ENCODE measurements at places on chromosomes 13 and 19.

DNA sequence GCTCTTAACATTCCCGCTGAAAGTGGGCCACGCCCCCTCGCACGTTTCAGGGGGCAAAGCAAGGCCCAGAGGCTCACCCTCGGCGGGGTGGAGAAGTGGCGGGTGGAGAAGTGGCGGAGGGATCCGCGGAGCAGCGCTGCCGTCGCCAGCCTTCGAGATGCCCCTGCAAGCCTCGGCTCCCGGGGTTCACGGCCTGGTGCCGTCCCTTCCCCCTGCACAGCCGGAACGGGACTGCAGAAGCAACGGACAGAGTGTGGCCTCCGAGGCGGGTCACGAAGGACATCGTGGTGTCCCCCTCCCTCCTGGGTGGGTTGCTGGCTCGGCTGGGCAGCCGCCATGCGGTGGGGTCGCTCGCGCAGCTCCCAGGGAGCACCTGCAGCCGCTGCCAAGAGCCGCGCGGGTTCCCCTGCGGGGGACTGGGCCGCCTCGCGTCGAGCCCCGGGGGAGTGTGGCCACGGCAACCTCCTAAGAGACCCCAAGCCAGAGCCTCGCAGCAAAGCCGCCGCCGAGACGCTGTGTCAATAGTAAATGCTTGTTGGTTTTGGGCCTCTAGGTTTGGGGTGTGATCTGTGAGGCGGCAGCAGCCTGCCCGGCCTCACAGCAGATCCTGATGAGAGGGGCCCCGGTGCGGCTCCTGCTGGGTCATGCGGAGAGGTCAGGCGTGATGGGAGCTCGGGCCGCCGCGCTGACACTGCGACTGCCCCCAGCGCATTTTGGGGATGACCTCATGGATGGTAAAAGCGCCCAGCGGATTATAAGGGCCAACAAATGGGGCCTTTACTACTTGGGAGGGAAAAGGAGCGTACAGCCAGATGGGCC, 5.5 kb downstream of the TPGS1 start:
- DNase-seq, result no peak

GRCh38 chr13:99340638-99341037, 33.4 kb upstream of the GPR183 start:
- no peak for DNase-seq

- no peak for DNase-seq
Measured at GRCh38 chr19:16927883-16928282, 39.1 kb downstream of the F2RL3 start.

DNA sequence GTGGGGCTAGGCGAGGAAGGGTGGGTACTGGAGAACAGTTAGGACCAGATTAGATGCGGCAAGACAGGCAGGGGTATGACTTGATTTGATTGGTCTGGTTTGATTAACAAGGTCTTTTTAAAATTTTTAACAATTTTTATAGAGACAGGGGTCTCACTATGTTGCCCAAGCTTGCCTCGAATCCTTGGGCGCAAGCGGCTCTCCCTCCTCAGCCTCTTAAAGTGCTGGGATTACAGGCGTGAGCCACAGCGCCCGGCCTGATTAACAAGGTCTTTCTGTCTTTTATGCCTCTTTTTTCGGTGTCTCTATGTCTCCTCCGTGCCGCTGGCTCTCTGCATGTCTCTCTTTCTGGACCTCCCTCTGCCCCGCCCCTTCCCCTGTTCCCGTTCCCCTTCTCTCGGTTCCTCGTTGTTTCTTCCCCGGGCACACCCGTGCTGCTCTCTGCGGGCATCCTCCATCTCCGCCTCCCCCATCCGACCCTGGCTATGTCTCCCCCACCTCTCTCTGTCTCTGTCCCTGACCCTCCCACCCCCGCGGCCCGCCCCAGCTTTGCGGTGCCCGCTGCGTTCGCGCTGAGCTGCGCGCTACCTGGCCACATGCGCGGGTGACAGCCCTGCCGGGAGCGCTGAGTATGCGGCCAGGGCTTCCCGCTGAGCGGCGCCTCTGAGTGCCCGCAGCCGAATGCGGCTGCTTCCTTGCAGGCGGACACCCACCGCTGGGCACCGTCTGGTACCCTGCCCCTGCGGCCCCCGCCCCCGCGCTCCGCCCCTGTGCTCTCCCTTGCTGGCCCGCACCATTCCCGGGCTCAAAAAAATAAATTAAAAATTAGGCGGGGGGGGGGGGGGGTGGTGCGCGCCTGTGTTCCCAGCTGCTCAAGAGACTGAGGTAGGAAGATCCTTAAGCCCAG, 8.1 kb upstream of the SDHAF1 start:
- DNase-seq, result no peak

DNA sequence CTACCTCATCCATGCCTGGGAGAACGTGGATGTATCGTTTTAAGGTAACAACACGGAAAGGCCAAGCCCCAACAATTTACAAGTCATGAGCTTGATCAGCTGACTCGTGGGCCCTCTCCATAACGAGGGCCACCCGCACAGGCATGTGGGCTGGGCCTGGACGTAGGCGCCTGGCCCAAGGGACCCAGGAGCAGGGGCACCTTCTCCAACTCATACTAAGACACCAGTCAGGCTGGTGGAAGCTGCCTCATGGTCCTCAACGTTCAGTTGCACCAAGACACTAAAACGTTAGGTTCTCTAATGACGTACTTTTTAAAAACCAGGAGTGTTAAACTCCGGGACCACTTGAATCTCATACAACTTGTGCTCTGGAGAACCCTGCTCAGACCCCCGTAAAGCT, 21.8 kb upstream of the EIF3G start:
- DNase-seq, result no peak

Data from CD4-positive, alpha-beta T cell treated with Interleukin-4 for 4 hours (primary cell).